AG04450 (cell line): ENCODE measurements at places on chromosomes 11 and 22. TPM values are rescaled to one million over a fixed set of nuclear protein-coding genes. Genes with fewer than 3 reads are reported as not detected.
A peak's percentile ranks its signal among the peaks of the same experiment; 100 is the strongest.

Gene TRIM34
- polyA plus RNA-seq: 12.8 and 18.3 TPM in 2 replicates

DNA sequence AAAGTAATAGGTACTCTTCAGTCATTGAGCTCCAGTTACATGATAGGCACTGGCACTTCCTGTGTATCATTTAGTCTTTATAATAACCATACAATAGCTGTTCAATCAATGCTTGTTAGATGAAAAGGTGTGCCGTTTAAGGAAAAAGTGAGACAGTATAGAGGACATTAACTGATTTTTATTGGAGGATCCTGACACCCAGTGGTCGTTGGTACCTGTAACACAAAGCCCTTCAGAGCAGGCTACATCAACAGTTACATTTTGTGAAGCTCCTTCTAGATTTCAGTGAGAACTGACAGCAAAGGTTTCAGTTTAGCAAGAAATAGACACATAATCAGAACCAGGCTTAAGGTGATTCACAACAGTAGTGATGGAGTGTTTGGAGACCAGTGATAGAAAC, 44.2 kb downstream of the CCDC81 start:
- no peak for DNase-seq

- DNase-seq: no peak
Measured at GRCh38 chr11:61121192-61121831, 19.0 kb downstream of the CD5 start.

GRCh38 chr11:24609192-24610119, 112.6 kb downstream of the LUZP2 start:
- no peak for DNase-seq

GRCh38 chr11:32090545-32091370, at the start of gene RCN1:
TSS of gene RCN1 (plus strand) at chr11:32091074. CDS start at chr11:32091197, 123 bp downstream.
- DNase-seq: peak; percentile 67

GRCh38 chr22:21025266-21025665, 7.1 kb downstream of the SLC7A4 start:
- DNase-seq: no peak
